ENCODE measurements at places on chromosomes 1 and 21.

DNA sequence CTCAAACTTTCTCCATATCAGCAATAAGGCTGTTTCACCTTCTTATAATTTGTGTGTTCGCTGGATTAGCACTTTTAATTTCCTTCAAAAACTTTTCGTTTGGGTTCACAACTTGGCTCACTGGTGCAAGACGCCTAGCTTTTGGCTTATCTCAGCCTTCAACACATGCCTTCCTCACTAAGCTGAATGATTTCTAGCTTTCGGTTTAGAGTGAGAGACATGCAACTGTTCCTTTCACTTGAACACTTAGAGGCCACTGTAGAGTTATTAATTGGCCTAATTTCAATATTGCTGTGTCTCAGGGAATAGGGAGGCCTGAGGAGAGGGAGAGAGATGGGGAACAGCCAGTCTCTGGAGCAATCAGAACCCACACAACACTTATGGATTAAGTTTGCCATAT, 41.2 kb upstream of the IFNLR1 start:
- no peak for DNase-seq

DNA sequence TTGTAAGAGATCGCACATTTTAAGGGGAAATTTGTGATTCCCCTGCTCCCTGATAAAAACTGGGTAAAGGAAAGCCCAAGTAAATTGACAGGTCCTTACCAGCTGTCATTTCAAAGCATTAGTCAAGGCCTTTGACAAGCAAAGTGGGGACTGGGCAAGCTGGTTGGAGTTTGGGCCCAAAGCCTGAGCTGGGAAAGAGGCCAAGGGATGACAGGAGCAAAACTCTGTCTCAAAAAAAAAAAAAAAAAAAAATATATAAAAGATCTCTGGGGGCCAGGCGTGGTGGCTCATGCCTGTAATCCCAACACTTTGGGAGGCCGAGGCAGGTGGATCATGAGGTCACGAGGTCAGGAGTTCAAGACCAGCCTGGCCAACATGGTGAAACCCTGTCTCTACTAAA, 36.9 kb downstream of the SLC2A1 start:
- no peak for DNase-seq

- DNase-seq: no peak
Measured at GRCh38 chr1:170536924-170537551, 5.1 kb downstream of the GORAB start.

DNA sequence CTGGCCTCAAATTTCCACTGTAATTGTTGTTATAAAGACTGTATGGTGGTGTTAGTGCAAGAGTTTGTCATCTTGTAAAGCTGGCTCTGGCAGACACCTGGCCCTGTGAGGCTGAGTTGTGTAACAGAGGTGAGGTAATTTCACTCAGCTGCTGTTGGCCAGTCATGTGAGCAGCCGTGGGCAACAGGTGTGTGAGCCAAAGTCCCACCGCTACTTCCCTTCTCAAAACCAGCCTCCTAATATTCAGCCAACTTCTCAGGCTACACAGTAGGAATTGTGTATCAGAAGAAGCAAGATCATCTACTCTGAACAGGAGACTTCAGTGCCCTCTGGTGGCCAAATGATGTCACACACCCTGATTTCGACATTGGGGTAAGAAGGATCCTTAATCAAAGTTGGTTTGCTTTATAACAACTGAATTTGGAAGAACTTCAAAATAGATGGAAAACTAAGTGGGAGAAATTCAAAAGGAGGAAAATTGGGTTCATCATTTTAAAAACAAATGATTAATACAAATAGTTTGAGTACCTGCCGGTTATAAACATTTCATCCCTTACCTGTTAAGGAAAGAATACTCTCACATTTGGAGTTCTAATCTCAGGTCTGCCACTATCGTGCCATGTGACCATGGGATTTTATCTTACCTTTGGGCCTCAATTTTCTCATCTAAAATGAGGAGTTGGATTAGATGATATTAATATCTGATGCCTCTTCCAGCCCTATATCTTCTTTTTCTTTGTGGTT, 2.6 kb upstream of the CREG1 start:
- peak; percentile 68 for DNase-seq

- DNase-seq: no peak
Measured at GRCh38 chr21:40130476-40130875, 263.2 kb downstream of the PCP4 start.
